MV-4-11 (cell line): ENCODE measurements at places on chromosomes 7 and 10.
A peak's percentile ranks its signal among the peaks of the same experiment; 100 is the strongest.

DNA sequence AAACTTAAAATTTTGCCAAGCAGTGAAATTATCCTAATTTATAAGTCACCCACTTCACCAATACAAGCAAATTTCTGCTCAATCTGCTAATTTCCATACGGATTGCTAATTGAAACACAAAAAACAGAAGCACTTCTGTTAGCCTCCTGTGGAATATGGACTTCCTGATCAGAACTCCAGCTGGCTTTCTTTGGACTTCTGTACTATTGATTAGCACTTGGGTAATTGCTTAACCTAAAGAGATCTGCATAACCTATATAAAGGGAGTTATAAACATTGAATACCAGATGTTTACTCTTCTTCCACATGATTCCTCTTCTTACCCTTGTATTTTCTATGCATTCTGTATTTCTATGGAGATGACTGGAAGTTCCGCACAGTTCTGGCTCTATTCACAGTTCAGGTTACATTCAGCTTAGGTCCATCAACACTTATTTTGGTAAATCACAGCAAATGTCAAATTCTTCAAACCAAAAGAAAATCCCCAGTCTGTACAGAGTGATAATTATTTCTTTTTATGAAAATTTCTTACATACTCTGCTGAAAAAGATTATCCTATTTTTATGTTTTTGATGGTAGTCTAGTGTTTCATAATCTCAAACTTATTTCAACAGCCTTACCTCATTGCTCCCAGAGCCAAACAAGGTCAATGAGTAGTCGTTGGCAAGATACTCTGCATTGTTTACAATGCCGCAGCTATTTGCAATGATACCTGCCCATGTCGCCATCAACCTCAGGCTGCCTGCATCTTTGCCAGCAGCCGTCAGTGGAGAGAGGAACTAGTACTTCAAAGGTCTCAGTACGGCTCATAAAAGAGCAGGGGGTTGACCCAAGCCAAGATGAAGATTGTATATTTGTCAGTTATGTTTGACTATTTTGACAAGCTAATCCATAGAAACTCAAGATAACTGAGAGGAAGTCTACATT lies 225.6 kb downstream of the AHR start:
- DNase-seq: peak; percentile 62

- DNase-seq: no peak
Measured at GRCh38 chr10:114728325-114728724, 70.2 kb upstream of the ABLIM1 start.

GRCh38 chr7:25839084-25839769 lies 312.8 kb upstream of the NFE2L3 start:
- no peak for DNase-seq

GRCh38 chr10:132502544-132503300 lies 34.9 kb upstream of the INPP5A start:
- no peak for DNase-seq

DNA sequence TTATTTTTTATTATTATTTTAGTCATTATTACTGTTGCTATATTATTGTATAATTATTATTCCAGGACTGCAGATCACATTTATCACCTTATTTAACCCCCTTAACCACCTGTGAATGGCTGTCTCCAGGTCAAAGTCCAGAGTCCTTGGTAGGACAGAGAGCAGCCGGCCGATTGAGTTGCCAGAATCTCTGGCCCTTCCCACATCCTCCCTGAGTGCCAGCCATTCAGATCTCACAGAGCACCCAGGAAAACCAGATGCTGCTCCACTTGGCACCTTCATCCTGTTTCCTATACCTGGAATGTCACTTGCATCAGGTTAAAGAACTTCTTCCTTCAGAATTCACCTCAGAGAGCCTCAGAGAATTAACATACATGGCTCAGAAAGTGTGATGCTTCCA lies 101.1 kb downstream of the ELAPOR2 start:
- no peak for DNase-seq

DNA sequence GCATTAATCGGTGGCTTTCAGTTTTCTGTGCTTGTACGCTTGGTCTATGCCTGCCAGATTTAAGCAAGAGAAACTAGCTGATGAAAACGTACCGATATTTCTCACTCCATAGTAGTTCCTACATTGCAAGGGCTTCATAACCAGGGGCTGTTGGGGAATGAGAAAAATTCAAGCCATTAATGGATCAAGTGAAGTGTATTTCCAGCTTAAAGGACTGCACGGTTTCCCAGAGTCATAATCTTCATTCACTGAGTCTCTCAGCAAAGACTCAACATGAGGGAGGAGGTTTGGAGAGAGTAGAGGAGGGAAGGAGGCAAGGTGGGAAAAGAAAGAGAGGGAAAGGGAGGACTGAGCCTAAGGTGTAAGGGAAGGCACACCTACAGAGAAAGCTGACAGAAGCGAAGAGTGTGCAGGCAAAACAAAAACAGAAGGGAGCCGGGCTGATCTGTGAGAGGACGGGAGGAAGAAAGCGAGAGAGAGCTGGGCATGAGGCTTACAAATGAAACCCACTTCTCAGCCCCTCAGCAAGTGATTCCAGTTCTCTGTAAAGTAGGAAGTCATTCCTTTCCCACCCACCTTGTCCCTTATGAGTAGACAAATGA lies 625 bp downstream of the GIMAP2 start:
- no peak for DNase-seq

DNA sequence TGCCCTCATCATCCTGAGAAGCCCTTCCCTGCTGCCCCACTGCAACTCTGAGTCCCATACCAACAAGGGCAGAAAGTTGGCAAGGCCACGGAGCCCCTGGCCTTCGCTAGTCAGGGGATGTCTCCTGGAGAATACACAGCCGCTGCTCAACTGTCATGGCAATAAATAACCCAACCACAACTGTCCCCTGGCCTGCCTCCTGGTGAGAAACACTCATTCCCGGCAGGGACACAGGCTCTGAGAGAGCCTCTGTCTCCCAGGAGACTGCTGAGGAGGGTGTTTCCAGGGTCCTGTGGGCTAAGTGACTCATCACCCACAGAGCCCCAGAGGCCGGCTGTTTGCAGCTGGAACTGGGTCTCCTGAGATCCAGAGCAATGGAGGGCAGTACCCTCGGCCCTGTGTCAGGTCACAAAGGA lies 354.1 kb downstream of the TNS3 start:
- peak; percentile 97 for DNase-seq

DNA sequence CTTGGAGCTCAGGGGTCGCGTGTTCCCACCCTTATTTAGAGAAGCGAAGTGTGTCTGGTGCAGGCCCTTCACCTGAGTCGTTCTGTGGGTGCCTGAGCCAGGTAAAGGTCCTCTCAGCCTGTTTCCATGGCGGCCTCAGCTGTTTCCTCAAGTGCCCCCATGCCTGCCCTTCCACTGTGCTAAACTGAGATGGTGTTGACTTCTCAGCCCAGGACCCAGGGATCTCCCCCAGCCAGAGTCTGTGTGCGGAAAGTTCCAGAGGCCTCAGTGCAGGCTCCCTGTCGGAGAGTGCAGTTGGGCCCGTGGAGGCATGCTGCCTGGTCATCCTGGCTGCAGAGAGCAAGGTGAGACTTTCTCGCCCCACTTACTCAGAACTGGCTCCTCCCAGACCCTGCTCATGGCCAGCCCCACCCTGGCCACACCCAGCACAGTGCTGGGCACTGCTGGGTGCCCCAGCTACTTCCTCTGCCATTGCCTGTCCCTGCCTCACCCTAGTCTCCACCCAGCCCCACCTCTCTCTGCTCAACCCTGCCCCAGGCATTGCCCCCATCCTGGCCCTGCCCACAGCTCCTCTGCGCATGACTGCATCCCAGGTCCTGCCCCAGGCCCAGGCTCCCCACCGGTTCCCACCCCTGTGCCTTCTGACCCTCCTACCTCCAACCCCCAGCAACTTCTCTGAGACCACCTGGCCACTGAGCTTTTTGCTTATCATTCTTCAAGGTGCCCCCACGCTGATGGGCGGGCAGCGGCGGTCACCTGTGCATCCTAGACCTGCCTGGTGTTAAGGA lies 20.3 kb downstream of the NACAD start:
- no peak for DNase-seq

- no peak for DNase-seq
Measured at GRCh38 chr10:72735288-72735936, 43.5 kb downstream of the MCU start.

DNA sequence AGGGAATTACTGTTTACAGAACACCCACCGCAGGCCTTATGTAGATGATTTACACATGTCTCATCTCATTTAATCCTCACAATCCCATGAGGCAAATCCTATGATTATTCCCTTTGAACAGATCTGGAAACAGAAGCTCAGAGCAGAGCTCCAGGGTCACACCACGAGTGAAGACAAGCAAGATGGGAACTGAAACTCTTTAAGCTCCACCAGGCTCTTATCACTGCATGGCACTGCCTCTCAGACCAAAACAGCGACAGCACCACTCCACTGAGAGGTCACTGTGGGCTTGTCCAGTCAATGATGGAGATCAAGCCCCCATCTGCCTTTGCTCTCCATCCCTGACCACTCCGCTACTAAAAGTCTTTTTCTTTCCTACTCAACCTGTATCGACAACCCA lies 5.9 kb downstream of the GRID1 start:
- DNase-seq: peak; percentile 60
